Suppressor macrophage treated with lipopolysaccharide for 4 hours (primary cell): ENCODE measurements at places on chromosomes 16 and 17.

- DNase-seq, result no peak
Observed at GRCh38 chr17:35019386-35020179, 39.3 kb downstream of the LIG3 start.

DNA sequence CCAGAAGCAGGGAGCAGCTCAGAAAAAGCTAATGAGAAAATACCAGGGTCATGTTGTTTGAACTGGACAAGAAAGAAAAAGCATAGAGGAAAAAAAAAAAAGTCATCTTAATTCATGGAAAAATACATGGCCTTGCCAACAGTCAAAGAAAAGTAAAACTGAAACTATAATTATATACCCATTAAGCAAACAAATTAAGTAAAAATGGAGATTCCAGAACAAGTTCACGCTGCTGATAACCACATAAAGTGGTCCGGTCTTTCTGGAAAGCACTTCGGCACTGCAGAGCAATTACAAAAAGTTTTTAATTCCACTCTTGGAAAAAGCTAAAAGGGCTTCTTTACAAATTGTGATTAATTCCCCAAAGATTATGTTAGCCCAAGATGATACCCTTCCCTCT is 12.4 kb upstream of the P2RX5 start:
- peak; percentile 34 for DNase-seq

- peak; percentile 60 for DNase-seq
Observed at GRCh38 chr16:73036074-73036826, 11.7 kb downstream of the ZFHX3 start.

DNA sequence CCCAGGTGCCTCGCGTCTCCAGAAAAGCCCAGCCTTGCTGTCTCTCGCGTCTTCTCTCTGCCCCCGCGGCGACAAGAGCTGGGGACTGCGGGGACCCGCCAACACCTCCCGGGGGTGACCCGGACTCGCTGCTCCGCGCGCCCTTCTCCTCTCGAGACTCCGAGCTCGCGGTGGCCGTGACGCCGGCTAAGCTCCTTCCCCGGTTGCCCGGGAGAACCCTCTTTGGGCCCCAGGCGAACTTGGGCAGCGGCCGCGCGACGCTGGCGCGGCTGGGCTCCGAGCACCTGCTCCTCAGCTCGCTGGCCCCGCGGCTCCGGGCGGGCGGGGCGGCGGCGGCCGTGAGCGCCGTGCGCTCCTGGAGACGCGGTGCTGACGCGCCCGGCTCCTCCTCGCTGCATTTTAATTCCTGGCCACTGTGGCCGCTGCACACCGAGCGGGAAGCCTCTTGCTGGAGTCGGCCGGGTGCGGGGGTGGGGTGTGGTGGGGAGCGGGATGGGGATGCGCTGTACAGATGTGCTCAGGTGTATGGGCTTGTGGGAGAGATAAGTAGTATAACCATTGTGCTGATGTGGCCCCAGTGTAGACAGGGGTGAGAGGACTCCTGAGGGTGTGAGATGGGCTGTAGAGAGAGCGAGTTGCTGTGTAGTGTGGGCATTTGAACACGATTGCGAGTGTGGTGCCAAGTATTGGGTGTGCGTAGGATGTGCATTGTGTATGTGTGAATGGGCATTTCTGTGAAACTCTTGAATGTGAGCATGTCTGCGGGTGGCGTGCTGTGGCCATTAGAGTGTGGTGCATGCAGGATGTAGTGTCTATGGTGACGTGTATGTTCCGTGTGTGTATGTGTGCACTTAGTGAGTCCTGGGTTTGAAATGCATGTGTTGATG is at the start of gene ASIC2:
Gene ASIC2 (minus strand): TSS at position 315 of the 887 bp plus-strand sequence.
- DNase-seq, result no peak

GRCh38 chr16:9343276-9343675 is 251.8 kb downstream of the HAPSTR1 start:
- no peak for DNase-seq

GRCh38 chr16:53821957-53822625 is 118.1 kb downstream of the FTO start:
- DNase-seq, result no peak

DNA sequence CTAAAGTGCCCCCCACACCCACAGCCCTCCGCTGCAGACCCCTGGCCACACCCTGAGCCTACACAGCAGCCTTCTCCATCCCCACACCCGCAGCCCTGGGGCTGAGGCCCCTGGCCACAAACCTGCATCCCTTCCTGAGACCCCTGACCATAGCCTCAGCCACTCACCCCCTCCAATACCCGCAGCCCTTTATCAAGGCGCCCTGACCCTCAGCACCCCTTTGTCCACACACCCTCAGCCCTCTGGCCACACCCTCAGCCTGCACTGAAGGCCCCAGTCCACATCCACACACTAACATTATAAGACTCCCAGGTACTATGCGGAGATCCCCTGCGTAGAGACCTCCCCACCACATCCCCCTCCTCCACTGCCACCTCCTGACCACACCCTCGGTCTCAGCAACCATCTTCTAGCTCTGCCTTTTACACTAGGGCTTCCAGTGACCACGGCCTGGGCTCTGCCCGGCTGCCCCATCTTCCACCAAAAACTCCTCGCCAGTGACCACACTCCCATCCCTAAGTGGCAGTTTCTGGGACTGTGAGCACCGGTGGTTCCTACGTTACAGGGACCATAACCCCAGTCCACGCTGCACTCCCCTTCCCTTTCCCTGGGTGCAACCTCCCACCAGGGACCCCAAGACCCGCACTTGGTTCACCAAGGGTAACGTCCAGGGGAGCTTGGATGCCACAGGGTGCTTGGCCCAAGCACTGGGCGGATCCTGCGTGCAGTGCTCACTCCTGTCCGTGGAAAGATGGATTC is 818 bp downstream of the TPPP3 start:
- no peak for DNase-seq

GRCh38 chr17:67829331-67829730 is 4.0 kb downstream of the BPTF start:
- no peak for DNase-seq

DNA sequence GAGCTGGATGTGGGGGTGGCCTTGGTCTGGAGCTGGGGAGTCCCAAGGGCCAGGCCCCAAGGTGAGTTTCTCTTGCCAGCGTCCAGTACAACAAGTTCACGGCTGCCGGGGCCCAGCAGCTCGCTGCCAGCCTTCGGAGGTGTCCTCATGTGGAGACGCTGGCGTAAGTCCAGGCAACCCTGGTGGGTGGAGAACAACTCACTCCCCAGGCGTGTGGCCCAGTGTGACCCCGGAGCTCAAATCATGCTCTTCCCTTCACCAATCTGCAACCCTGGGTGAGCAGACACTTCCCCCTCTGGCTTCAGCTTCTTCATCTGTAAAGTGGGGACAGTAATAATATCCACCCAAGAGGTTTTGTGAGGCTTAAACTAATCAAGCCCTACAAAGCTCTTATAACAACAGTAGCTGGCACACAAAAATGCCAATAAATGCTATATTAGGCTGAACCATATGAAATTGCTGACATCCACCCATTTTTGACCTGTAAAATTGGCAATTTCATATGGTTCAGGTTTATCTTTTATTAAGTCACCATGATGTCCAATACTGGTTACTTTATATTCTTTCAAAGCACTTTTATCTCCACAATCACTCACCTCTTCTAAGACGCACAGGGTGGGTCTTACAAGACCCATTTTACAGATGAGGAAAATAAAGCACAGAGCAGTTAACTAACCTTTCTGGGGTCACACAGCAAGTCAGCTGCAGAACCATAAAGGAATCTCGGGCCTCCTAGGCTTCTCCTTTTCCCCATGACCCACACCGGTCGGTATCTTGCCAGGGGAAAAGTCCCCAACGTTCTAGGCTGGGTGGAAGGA is 19.7 kb downstream of the DEXI start:
- DNase-seq, result peak; percentile 67

- no peak for DNase-seq
Observed at GRCh38 chr16:64182985-64183384, 938.9 kb downstream of the CDH11 start.

DNA sequence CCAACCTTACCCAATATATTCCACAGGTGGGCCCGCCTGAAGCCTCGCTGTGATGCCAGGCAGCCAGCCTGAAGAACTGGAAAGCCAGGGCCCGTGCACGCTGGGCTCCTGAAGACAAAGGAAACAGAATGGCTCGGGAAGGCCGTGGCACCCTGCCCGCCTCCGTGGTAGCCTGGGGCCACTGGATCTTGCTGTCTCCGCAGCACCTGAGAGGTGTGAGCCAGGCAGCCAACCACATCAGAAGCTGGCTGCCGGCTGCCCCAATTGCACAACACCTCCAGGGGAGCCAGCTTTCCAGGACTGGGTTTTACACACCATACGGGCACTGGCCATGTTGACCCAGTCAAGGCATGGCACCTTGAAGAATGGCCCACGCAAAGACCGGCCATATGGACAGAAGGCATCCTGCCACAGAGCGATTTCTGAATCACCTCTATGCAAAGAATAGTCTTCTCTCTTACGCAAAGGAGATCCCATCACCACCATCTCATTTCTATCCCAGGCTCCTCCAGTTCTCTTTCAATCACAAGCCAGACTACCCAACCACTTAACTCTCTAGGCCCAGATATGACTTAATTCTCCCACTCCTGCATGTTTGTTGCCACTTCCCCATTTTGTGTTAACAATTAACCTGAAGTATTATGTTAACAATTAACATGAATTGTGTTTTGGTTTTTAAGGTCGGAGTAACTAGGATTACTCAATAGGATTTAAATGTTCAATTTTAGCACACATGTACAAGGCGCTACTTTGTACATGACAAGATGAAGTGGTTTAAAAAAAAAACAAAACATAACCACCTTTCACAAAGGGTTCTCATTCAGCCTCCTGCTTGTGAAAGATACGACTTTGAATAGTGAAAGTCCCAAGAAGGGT is 32.1 kb downstream of the ZFHX3 start:
- peak; percentile 75 for DNase-seq

GRCh38 chr17:49404361-49404760 is 10.3 kb downstream of the PHB1 start:
- DNase-seq, result no peak

GRCh38 chr17:37551788-37552187 is 57.4 kb downstream of the SYNRG start:
- DNase-seq, result no peak

GRCh38 chr17:62819511-62820221 is 11.6 kb upstream of the MARCHF10 start:
- peak; percentile 30 for DNase-seq

DNA sequence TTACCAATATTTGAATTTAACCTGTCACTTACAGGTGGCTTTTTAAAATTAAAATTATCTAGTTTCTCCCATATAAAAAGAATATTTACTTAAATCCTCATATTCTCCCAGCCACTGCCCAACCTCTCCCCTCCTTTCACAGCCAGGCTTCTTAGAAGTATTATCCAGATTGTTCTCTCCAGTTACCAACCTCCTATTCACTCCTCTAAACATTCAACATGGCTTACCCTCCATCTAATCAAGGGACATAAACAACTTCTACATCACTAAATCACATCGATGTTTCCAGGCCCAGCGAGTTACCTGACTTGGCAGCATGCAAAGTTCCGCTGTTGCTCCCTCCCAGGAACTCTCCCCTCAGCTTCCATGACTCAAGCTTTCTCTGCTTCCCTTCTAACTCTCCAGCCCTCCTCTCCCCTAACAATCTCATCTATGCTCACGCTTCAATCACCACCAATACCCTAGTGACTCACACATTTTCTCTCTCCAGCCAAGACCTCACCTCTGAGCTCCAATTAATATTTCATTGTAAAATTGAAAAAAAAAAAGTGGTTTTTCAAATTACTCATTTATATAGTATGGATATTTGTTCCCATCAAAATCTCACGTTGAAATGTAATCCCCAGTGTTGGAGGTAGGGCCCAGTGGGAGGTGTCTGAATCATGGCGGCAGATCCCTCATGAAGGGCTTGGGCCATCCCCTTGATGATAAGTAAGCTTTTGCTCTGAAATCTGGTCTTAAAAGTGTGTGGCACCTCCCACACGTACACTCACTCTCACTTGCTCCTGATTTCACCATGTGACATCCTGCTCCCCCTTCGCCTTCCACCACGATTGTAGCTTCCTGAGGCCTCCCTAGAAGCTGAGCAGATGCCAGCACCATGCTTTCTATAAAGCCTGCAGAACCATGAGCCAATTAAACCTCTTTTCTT is 88.5 kb downstream of the HELZ start:
- no peak for DNase-seq

DNA sequence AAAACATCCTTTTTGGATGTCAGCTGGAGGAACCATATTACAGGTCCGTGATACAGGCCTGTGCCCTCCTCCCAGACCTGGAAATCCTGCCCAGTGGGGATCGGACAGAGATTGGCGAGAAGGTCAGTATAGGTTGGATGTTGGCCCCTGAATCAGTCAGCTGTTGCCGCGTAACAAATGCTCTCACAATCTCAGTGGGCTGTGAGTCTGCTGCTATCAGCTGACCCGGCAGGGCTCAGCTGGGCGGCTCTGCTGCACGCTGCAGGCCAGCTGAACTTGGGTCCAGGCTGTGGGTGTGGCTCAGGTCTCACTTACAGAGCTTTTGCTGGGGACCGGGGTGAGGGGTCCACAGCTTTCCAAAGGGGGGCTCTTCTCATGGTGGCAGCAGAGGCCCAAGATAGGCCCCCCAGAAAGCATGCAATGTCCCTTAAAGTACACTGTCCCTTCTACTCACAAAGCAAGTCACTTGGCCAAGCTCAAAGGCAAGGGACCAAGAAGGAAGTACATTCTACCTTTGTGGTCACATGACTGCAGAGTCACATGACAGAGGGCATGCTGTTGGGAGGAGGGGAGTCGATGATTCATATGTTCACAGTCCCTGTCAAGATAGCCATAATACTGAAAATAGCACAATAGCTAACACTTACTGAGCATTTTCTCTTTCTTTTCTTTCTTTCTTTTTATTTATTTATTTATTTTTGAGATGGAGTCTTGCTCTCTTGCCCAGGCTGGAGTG is 134.2 kb downstream of the ABCC1 start:
- DNase-seq, result peak; percentile 33
